T1000 (cell line): ENCODE measurements at places on chromosomes 11 and 22.

DNA sequence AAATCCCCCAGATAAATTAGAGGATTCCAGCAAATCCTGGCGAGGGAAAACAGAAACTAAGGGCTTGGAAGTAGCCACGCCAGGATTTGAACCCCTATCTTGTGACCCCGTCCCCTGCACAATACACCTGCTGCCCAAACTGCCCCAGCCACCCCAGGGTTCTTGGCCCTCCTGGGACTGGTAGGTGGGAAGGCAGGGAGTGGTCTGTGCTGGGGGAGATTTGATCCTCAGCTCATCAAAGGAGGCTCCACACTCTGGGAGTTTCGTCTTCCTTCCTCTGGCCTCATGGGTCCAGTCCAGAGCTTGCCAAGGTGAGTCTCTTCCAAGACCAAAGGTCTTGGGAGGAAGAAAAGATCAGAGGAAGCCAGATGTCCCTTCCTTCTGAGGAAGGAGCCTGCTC, 4.5 kb upstream of the CHST1 start:
- no peak for DNase-seq

GRCh38 chr11:120191058-120191457, 19.8 kb upstream of the OAF start:
- DNase-seq: no peak

DNA sequence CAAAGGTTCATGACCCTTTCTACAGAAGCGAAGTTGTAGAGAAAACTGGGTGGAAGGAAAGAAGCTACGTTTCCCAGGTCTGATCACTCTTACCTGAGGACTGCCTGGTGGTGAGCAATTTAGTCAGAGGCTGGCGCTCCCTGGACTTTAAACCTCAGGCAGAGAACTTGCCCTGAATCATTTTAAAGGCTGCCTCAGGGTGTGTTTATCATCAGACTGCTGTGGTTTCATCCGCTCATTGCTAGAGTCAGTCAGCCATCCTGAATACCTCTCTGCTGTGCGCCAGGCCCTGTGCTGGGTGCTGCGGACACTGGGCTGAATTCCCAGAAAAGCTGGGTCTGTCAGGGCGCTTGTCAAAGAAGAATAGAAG, 2.7 kb downstream of the DTX4 start:
- DNase-seq: peak; percentile 43

DNA sequence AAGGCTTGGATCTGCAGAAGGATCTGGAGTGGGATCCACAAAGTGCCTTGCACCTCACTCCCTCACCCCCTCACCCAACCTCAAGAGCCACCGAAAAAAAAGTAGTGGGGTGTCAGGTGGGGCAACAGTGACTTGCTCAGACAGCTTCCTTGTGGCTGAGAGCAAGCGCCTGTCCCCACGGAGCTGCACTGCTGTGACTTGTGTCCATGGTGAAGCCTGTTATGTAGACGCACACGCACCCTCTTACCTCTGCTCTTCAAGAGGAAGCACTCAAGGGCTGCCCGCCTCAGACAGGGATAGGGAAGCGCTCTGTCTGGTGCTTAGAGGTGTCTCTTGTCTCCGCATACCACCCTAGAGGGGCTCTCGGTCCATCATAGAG, 1.2 kb downstream of the DRD2 start:
- no peak for DNase-seq

- DNase-seq: peak; percentile 7
These were observed 13.2 kb upstream of the OR4C12 start for GRCh38 chr11:49995565-49995964.

DNA sequence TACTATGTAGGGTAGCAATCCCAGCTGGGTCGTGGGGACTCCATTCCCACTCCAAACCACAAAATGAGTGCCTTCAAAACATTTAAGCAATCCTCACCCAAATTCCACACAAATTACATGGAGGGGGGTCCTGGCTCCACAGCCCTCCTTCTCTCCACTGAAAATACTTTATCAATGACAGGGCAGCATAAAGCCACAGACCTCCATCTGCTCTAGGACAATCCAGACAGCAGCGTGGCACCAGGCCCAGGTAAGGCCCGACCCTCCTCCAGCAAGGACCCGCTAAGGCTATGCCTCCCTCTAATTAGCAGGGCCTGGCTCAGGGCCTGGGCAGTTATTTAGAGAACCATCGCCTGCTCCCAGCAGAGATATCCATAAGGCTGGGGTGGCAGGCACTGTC, at the start of gene PANX3:
Gene PANX3, plus strand, starts transcription at position 365 of the 400 bp plus-strand sequence. CDS start 129 bp downstream, outside the sequence.
- no peak for DNase-seq

- DNase-seq: no peak
These were observed 11.2 kb downstream of the NLRP14 start for GRCh38 chr11:7031471-7031871.

DNA sequence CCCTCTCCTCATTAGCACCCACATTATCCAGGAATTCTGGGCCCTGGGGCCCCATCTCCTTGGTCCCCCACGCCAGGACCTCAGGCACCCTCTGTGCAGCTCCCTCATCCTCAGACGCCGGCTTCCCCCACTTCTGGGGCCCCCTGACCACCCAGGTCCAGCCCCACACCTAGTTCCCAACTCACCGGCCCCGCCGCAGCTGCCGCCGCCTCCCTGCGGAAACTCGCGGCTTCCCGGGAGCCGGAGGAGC, at the start of gene PCSK7:
Gene PCSK7, minus strand, starts transcription at position 232 of the 250 bp plus-strand sequence. CDS start 2,229 bp downstream, outside the sequence.
- DNase-seq: no peak

GRCh38 chr22:47408409-47408808, 646.0 kb downstream of the TBC1D22A start:
- no peak for DNase-seq

GRCh38 chr11:92387859-92388258, 163.2 kb downstream of the FAT3 start:
- no peak for DNase-seq

DNA sequence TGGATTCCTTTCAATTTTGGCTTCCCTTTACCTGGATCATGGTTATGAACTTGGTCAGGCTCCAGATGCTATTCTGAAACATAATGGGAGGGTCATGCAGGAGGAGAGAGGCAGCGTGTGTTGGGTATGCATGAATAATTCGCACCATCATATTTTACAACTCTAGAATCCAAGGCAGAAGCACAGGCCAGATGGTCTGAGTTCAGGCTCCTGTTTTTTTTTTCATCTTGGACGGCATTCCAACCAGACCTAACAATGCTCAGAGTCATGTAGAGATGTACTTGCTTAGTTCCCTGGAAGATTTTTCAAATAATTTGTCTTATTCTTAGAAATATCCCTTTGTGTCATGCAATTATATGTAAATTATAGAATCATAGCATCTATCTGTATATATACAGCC, 393.5 kb downstream of the JRKL start:
- no peak for DNase-seq

DNA sequence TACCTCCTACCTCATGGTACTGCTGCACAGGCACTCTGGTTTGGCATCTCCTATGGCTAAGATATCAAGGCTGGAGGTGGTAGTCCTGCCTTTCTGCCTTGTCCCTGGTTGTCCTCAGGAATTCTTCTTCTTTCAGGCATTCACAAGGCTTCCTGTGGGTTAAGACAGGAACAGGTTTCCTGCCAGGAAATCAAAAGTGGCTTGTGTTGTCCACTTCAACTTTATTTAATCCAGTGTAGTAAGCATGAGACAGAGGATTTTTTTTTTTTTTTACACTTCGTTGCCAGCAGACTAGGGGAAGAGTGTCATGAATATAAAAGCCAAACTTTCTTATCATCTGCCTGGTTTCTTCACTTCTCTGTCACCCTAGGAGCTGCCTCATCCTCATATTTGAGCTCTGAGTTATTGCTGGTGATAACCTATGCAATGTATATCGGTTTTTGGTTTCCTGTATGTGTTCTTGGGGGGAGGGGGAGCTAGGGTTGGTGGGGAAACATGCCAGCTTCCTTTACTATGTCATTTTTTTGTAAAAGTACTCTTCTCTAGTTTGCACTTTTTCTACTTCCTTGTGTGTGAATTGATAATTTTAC, 50.2 kb downstream of the XKR3 start:
- DNase-seq: no peak

DNA sequence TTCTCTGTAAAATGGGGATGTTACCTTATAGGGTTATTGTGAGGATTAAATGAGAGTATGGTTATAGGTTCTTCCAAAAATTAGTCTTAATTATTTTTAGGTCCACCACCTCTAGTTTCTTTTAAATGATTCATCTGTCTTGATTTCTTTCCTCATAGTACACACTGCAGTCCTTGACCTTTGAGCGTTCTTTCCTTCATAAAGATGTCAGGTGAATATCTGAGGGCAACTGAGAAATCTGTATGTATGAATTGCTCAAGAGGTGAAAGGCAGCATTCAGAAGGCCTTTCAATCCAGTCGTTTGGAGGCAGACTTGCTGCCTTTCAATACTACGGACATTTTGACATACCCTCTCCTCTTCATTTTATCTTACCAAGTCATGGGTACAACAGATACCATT, 380.7 kb downstream of the INSC start:
- no peak for DNase-seq

- DNase-seq: no peak
These were observed 649 bp downstream of the SELENOO start for GRCh38 chr22:50201191-50202129.

GRCh38 chr22:29539105-29539504, 14.5 kb downstream of the THOC5 start:
- DNase-seq: no peak

DNA sequence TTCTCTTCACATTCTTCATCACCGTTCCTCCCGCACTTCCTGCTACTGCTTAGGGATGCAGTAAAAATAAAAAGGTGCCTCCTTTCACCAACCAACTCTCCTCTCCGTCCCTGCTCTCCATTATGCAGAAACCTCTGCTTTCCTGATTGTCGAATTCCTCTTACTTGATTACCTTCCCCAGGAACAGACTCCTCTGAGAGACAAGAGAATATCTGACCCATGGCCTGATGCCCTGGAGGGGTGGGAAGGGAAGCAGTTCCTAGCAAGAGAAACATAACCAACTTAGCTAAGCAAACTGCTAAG, 80.9 kb downstream of the TRIM29 start:
- DNase-seq: no peak

GRCh38 chr22:34847072-34847471, 218.9 kb upstream of the ISX start:
- no peak for DNase-seq

GRCh38 chr11:10291801-10292638, 2.0 kb downstream of the SBF2 start:
- DNase-seq: no peak

DNA sequence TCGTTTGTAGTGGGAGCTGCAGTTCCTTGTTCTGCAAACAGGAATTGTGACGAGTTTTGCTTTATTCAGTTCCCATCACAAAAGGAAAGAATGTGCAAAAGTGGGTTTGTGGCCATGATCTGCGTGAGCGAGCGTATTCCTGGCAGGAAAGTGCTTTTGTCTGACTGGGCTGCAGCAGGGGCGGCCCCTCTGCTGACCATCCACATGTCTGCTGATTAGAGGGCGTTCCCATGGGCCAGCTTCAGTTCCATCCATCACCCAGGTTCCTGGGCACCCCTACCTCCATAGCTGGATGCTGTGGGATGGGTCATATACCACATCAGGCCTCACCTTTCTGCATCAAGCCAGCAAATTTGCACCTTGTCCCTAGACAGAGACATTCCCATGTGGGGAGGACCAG, 28.9 kb upstream of the GAL start:
- DNase-seq: no peak

DNA sequence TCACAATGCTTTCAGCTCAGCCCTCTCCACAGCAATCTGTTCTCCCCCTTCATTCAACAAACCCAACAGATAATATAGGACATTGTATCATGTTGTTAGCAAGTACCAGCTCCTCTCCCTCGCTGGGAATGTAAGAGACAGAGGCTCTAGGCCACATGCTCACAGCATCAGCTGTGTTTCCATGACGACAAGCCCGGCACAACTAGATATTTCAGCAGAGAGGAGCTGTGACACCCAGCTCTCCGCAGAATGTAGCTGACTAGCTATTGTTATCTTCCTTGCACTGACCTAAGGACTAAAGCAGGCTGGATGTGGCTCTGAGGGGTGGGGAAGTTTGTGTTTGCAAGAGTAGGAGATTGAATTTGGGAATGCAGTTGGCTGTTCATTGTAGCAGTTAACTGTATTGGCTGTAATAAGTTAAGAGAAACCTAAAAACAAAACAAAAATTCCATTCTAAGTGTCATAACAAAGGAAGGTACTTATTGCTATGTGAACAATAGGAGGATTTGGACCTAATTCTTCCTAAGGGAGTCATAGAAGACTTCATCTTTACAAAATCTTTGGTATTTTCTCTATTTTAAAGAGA, 28.0 kb upstream of the RRAS2 start:
- DNase-seq: no peak

- no peak for DNase-seq
These were observed 77.1 kb downstream of the TP53I11 start for GRCh38 chr11:44873537-44873936.

GRCh38 chr11:131038597-131038996, 122.3 kb upstream of the SNX19 start:
- DNase-seq: no peak

GRCh38 chr11:20120134-20120925, 39.9 kb downstream of the DBX1 start:
- no peak for DNase-seq

- no peak for DNase-seq
These were observed 29.1 kb upstream of the COMT start for GRCh38 chr22:19912271-19912999.

DNA sequence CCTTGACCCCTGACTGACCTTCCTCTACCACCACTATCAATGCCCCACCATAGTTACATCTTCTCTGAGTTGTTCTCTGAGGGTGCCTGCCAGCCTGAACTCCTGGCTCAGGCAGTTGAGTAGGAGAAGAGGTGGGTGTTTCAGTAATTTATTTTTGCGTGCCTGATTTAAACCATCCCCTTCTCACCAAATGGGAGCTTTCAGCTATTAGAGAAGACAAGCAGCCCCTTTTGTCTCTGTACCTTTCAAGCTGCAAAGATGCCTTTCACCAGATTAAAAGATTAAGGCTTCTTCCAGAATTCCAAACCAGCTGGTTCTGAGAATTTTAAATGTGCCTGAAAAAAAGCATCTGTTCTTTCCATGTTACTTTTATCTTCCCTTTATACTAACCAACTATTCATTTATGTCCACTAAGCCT, 223.8 kb downstream of the FAM76B start:
- DNase-seq: no peak

GRCh38 chr11:82864268-82864667, 36.0 kb downstream of the PRCP start:
- DNase-seq: no peak

DNA sequence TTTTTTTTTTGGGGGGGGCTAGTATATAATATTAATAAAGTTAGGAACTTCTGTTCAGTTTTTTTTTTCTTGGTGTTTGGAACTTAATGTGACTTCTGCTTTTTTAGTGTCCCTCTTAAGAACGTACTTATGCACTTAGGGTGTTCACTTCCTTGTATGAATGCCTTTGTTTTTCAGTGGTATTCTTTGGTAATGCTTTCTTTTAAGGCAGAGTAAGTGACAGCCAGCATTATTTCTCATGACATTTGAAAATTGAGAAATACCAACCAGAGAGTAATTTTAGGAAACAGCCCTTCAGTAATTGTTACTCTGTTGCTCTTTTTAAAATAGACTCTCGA, 2.4 kb downstream of the GRK3 start:
- DNase-seq: no peak
